ENCODE measurements at places on chromosomes 1 and 21. TPM values are rescaled to one million over a fixed set of nuclear protein-coding genes. Genes with fewer than 3 reads are reported as not detected.

DNA sequence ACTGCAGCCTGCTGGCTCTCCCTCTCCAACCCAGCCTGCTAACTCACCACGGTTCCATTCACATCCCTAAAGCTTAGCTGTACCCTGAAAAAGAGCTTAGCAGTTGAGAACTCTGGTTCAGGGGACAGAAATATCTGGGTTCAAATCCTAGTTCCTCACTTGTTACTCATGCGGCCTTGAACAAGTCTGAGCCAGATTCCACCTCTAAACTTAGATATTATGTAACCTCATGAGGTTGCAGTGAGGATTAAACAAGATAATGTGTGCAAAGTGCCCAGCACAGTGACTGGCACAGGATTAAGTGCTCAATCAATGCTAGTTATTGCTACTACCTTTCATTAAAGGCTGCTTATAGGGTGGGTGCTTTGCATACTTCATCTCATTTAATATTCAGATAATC is 41.3 kb upstream of the DHCR24 start:
- H3K27ac ChIP-seq: no peak overlapping the region
- no peaks in the 10 kb centered on the region for H3K27me3 ChIP-seq
- no peaks in the 10 kb centered on the region for H3K4me1 ChIP-seq
- DNase-seq: no peak
- H3K36me3 ChIP-seq: no peaks in the 10 kb centered on the region

- no peaks in the 10 kb centered on the region for H3K4me1 ChIP-seq
- no peak for DNase-seq
- no peaks in the 10 kb centered on the region for H3K36me3 ChIP-seq
- no peak overlapping the region for H3K4me3 ChIP-seq
- H3K27ac ChIP-seq: no peak overlapping the region
- no peaks in the 10 kb centered on the region for H3K27me3 ChIP-seq
Observed at GRCh38 chr1:214899908-214900460, 182.6 kb upstream of the KCNK2 start.

- no peak for DNase-seq
- H3K4me1 ChIP-seq: no peaks in the 10 kb centered on the region
- H3K27ac ChIP-seq: no peak overlapping the region
- H3K4me3 ChIP-seq: no peak overlapping the region
Observed at GRCh38 chr1:163565166-163565565, 243.4 kb downstream of the NUF2 start.

GRCh38 chr1:223030871-223031400 is 112.1 kb downstream of the TLR5 start:
- no peak overlapping the region for H3K27ac ChIP-seq
- no peak for DNase-seq
- no peaks in the 10 kb centered on the region for H3K4me1 ChIP-seq

DNA sequence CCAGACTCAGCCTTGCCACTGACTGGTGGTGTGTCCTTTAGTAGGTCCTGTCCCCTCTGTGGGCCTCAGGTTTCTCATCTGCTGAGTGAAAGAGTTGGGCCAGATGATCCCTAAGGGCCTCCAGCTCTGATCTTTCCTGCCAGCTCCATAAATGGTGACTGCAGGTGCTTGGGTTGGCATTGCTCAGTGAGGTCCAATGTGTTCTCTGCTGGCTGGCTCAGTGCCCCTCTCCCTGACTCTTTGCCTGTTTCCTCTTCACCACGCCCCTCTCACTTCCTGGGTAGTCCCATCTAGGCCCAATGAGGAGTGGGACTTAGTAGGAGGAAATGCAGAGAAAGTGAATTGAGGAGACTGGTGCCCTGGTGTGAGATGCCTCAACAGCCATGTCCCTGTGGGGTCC is 36.6 kb downstream of the UBE2T start:
- DNase-seq: no peak
- no peaks in the 10 kb centered on the region for H3K36me3 ChIP-seq
- no peaks in the 10 kb centered on the region for H3K4me1 ChIP-seq
- no peak overlapping the region for H3K4me3 ChIP-seq

GRCh38 chr1:99004861-99005442 is at the start of gene PLPPR5:
PLPPR5 (minus strand) TSS chr1:99004861; CDS start chr1:99004671, 190 bp downstream.
- peak; percentile 58 for DNase-seq
- H3K4me3 ChIP-seq: peak within 1 kb of the TSS; percentile 55
- H3K4me1 ChIP-seq: peaks cover 18% of the 10 kb centered on the region
- no peak within 1 kb of the TSS for H3K27ac ChIP-seq
- no peaks in the 10 kb centered on the region for H3K36me3 ChIP-seq

GRCh38 chr1:231934797-231935196 is 308.2 kb downstream of the DISC1 start:
- peak; percentile 82 for DNase-seq
- no peaks in the 10 kb centered on the region for H3K36me3 ChIP-seq
- H3K4me1 ChIP-seq: no peaks in the 10 kb centered on the region
- no peak overlapping the region for H3K27ac ChIP-seq

DNA sequence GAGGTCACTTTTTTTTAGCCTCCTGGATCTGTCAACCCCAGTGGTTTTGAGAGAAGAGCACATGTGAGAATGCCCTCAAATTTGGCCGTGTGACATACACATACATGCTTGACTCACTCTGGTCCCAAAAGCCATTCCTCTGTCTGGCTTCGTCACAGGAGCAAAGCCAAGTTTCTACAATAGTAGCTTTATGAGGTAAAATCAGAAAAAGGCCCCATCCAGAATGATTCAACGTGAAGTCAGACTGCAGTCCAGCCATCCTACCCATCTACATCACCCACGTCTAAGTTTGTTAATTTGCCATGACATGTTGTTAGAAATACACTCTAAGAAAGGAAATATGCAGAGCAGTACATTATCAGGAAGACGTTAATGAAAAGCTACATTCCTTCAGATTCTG is 245.2 kb downstream of the SDCCAG8 start:
- peaks cover 11% of the 10 kb centered on the region for H3K4me1 ChIP-seq
- no peaks in the 10 kb centered on the region for H3K27me3 ChIP-seq
- peaks cover 36% of the 10 kb centered on the region for H3K36me3 ChIP-seq
- no peak overlapping the region for H3K27ac ChIP-seq
- no peak overlapping the region for H3K4me3 ChIP-seq

- peaks cover 18% of the 10 kb centered on the region for H3K4me1 ChIP-seq
- peak; percentile 52 for DNase-seq
- peak overlapping the region; percentile 73 for H3K4me3 ChIP-seq
- peaks cover 13% of the 10 kb centered on the region for H3K27me3 ChIP-seq
- H3K36me3 ChIP-seq: no peaks in the 10 kb centered on the region
- peak overlapping the region; percentile 90 for H3K27ac ChIP-seq
Observed at GRCh38 chr21:17513214-17514123, 626 bp downstream of the CXADR start.

- no peak overlapping the region for H3K27ac ChIP-seq
- H3K27me3 ChIP-seq: peaks cover 33% of the 10 kb centered on the region
- H3K36me3 ChIP-seq: no peaks in the 10 kb centered on the region
- H3K4me3 ChIP-seq: no peak overlapping the region
Observed at GRCh38 chr1:6489383-6489765, 2.1 kb downstream of the PLEKHG5 start.

DNA sequence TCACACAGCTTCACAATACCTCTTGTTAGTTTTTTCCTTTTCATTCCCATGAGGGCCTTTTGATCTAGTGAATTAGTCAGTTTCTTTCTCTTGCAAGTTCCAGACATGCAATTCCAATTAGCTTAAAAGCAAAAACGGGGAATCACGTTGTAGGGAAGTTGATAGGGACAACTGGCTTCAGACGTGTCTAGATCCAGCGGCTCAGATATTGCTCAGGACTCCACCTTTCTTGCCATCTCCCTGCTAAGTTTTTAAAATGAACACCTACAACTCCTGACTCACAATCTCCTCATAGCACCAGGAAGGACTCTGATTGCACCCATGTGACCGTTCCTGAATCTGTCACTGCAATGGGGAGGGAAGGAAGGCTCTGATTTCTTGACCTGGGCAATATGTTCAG is 63.8 kb upstream of the ARHGAP29 start:
- no peak overlapping the region for H3K4me3 ChIP-seq
- H3K4me1 ChIP-seq: peaks cover 4% of the 10 kb centered on the region
- no peaks in the 10 kb centered on the region for H3K27me3 ChIP-seq
- no peak for DNase-seq
- H3K36me3 ChIP-seq: no peaks in the 10 kb centered on the region

Gene NTMT2
- not detected for total RNA-seq

Gene CENPS
- not detected for total RNA-seq

Gene UTP25
- total RNA-seq: 2.3 TPM

Gene LRRIQ3
- total RNA-seq: not detected
